ENCODE measurements at places on chromosomes 5 and 9. TPM values are rescaled to one million over a fixed set of nuclear protein-coding genes. Genes with fewer than 3 reads are reported as not detected.

Gene SNAPC3
- total RNA-seq = 12.5 TPM

Gene CARTPT
- not detected for total RNA-seq

Gene PKD2L2
- not detected for total RNA-seq

Gene C5orf46
- total RNA-seq = 104 TPM

Gene PDZD2
- total RNA-seq = 131 TPM

Gene TMEFF1
- 0.32 TPM for total RNA-seq

Gene STC2
- total RNA-seq = 5.9 TPM

Gene SV2C
- total RNA-seq = 0.16 TPM

Gene DIPK1B
- 3.8 TPM for total RNA-seq

Gene CCL27
- total RNA-seq = 209 TPM

Gene SPATA31A3
- total RNA-seq = not detected

Gene SLCO4C1
- total RNA-seq = 1.1 TPM

Gene PAEP
- not detected for total RNA-seq

Gene CORO2A
- total RNA-seq = 25.0 TPM

GRCh38 chr9:137547687-137548543, 2.3 kb downstream of the PNPLA7 start:
- H3K4me1 ChIP-seq = peaks cover 47% of the 10 kb centered on the region
- H3K4me3 ChIP-seq = peak overlapping the region; percentile 95
- H3K27ac ChIP-seq = peak overlapping the region; percentile 92
- no peak for DNase-seq
- H3K36me3 ChIP-seq = peaks cover 5% of the 10 kb centered on the region

DNA sequence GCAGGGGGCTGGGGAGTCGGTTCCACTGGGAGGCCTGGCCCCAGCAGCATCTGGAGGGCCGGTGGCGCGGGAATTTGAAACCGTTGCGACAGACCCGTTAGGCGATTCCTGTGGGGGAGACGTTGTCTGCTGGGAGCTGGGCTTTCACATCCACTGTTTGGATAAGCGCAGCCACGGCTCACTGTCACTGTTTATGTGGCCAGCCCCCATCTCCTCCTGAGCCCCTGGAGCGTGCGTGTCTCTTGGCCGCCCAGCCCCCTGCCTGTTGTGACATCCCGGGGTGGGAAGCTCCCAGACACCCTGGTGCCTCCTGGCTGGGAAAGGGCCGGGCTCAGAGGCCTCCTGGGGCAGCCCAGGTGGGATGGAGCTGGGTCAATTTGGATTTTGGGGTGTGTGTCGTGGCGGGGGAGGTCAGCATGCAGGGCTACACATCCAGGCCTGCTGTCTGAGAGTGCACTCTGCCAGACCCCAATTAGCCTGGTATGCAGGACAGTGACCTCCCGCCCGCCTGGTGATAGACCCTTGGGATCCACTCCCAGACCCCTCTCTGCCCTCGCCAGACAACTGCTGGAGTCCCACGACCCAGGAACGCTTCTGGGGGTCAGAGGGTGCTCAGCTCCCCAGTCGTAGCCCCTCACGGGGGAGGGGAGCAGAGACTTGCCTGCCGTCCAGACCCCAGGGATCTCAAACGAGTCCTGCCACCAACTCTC, 62.0 kb upstream of the RNU6ATAC start:
- H3K27ac ChIP-seq = no peak overlapping the region
- DNase-seq = no peak
- peaks cover 16% of the 10 kb centered on the region for H3K4me1 ChIP-seq
- H3K4me3 ChIP-seq = no peak overlapping the region
- H3K27me3 ChIP-seq = peaks cover 19% of the 10 kb centered on the region

DNA sequence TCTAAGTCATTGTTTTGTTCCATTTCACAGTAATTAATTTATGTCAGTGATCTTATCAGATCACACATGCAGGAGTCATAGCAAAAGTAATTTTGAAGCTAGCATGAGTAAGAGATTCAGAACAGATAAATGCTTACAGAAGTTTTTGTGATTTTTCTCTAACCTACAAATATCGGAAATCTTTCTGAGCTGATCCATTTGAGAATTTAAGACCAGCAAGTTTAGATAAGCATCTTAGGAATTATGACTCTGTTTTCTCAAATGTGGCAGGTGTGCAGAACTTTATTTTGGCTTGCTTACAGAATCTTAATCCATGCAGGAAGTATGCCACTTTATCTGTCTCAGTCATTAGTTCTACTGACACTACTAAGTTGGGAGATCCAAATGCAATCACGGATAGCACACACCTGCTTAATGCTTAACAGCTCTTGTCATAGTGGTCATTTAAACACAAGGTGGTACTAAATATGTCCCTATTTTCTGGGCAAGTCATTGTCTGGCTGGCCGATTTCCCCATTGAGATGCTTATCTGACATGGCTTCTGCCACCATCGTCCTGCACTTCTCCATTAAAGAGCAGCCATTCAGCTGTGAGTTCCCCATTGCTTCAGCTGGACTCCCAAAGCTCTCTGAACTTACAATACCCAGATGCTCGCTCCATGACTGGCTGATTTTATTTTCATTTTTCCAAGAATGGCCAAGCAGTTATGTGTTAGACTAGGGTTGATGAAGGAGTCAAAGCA, 305.4 kb upstream of the NUDT12 start:
- H3K4me3 ChIP-seq = no peak overlapping the region
- H3K36me3 ChIP-seq = no peaks in the 10 kb centered on the region
- H3K27ac ChIP-seq = no peak overlapping the region
- no peaks in the 10 kb centered on the region for H3K27me3 ChIP-seq
- no peak for DNase-seq

- H3K4me3 ChIP-seq = no peak within 1 kb of the TSS
- H3K36me3 ChIP-seq = no peaks in the 10 kb centered on the region
- no peaks in the 10 kb centered on the region for H3K4me1 ChIP-seq
- no peak within 1 kb of the TSS for H3K27ac ChIP-seq
- H3K27me3 ChIP-seq = no peaks in the 10 kb centered on the region
- DNase-seq = no peak
Observed at GRCh38 chr5:97142521-97143254, at the start of gene LIX1. LIX1 (minus strand) TSS chr5:97142611; CDS start chr5:97142576, 35 bp downstream.

DNA sequence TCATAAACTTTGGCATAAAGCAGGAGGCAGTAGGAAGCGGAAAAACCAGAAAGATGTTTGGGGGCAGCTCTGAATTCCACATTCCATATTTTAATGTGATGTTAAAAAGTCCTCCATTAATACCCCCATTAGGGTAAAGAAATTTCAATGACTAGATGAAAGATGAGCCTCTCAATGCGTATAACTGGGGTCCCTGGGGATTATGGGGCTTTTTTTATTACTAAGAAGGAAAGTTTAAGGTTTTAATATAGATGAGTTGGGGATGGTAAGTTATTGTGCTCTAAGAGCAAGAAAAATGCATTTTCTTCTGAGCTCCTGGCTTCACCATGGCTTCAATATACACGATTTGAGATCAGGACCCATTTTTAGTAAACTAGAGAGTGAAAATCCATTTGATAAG, 321.9 kb downstream of the CDK5RAP2 start:
- no peaks in the 10 kb centered on the region for H3K4me1 ChIP-seq
- H3K4me3 ChIP-seq = no peak overlapping the region
- H3K36me3 ChIP-seq = no peaks in the 10 kb centered on the region
- no peaks in the 10 kb centered on the region for H3K27me3 ChIP-seq

DNA sequence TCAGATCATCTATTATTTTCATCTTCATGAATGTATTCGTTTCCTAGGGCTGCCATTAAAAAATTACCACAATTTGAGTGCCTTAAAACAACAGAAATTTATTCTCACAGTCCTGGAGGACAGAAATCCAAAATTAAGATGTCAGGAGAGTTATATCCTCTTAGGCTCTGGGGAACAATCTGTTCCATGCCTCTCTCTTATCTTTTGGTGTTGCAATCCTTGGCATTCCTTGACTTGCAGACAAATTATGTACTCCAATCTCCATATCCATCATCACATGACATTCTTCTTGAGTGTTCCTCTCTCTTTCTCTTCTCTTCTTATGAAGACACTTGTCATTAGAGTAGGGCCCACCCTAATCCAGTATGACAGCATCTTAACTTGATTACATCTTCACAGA, 339.4 kb downstream of the EFNA5 start:
- H3K36me3 ChIP-seq = no peaks in the 10 kb centered on the region
- H3K27me3 ChIP-seq = no peaks in the 10 kb centered on the region
- H3K27ac ChIP-seq = peak overlapping the region; percentile 68
- H3K4me1 ChIP-seq = peaks cover 3% of the 10 kb centered on the region
- H3K4me3 ChIP-seq = no peak overlapping the region

DNA sequence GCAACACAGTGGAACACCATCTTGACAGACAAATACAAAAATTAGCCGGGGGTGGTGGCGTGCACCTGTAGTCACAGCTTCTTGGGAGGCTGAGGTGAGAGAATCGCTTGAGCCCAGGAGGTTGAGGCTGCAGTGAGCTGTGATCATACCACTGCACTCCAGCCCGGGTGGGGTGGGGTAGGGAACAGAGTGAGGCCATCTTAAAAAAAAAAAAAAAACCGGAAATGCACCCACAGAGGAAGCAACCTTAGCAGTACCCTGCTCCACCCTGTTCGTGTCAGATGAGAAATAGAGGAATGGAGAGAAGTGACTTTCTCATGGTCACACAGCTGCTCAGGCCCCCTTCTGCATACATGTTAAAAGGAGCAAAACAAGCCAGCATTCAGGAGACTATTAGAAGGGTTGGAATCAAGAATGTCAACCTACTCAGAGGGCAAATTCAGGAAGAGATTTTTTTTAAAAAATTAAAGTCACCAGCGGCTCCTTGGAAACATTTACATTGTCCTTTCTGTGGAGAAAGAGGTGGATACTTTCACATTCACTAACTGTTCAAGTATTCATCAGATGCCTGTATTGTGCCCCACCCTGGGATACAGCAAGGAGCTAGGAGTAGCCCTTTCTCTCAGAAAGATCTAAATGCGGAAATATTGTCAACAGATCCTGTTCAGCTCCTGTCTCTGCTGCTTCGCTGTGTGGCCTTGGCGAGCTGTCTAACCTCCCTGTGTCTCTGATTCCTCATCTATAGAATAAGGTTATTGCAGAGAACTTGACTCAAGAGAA, 41.0 kb downstream of the CYFIP2 start:
- no peak for DNase-seq
- H3K27me3 ChIP-seq = no peaks in the 10 kb centered on the region
- no peak overlapping the region for H3K4me3 ChIP-seq
- H3K36me3 ChIP-seq = no peaks in the 10 kb centered on the region
- no peak overlapping the region for H3K27ac ChIP-seq

- no peak overlapping the region for H3K4me3 ChIP-seq
- no peaks in the 10 kb centered on the region for H3K4me1 ChIP-seq
- no peak overlapping the region for H3K27ac ChIP-seq
- H3K27me3 ChIP-seq = no peaks in the 10 kb centered on the region
Observed at GRCh38 chr5:56774957-56775356, 40.4 kb upstream of the MAP3K1 start.

GRCh38 chr5:87782916-87783315, 370.2 kb upstream of the CCNH start:
- peaks cover 4% of the 10 kb centered on the region for H3K4me1 ChIP-seq
- H3K27ac ChIP-seq = no peak overlapping the region
- no peaks in the 10 kb centered on the region for H3K36me3 ChIP-seq
- no peak for DNase-seq
- H3K27me3 ChIP-seq = peaks cover 46% of the 10 kb centered on the region

DNA sequence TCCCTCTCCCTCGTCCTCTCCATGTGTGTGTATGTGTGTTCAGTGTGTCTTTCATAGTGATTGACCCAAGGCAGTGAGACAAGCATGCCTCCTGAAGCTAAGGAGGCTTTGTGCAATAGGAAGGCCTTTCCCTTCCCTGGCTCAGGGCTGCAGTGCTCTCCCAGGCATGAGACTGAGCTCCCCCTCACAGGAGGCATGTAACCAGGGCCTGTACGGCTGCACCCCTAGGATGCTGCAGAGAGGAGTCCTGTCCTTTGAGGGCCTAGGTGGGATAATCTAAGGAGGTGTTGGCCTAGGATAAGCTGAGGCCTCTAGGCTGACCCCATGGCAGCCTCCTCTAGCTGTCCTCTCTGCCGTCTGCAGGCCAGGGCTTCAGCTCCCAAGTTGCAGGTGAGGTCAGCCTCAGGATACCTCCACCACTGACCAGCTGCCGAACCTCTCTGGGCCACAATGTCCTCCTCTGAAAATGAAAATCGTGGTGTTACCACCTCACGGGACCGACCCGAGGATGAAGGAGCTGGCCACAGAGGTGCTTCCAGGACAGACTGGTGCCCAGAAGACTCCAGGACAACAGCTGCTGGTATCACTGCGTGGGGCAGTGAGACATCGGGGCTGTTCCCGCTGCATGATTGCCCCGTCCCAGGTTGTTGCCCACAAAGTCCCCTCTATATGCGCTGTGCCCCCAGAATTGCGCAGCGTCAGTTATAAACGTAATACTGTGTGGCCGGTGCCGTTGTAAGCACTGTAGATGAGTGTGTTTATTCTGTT, 129.6 kb downstream of the BARX1 start:
- DNase-seq = peak; percentile 24
- no peaks in the 10 kb centered on the region for H3K36me3 ChIP-seq
- H3K4me1 ChIP-seq = peaks cover 9% of the 10 kb centered on the region
- no peak overlapping the region for H3K27ac ChIP-seq

- H3K27me3 ChIP-seq = peaks cover 14% of the 10 kb centered on the region
- H3K36me3 ChIP-seq = no peaks in the 10 kb centered on the region
- H3K4me1 ChIP-seq = no peaks in the 10 kb centered on the region
- H3K4me3 ChIP-seq = no peak overlapping the region
Observed at GRCh38 chr5:180133060-180133459, 61.5 kb upstream of the RNF130 start.

GRCh38 chr5:67515762-67516161, 319.2 kb upstream of the CD180 start:
- no peak overlapping the region for H3K27ac ChIP-seq
- DNase-seq = no peak
- H3K4me3 ChIP-seq = no peak overlapping the region
- no peaks in the 10 kb centered on the region for H3K27me3 ChIP-seq
- H3K4me1 ChIP-seq = peaks cover under 1% of the 10 kb centered on the region

DNA sequence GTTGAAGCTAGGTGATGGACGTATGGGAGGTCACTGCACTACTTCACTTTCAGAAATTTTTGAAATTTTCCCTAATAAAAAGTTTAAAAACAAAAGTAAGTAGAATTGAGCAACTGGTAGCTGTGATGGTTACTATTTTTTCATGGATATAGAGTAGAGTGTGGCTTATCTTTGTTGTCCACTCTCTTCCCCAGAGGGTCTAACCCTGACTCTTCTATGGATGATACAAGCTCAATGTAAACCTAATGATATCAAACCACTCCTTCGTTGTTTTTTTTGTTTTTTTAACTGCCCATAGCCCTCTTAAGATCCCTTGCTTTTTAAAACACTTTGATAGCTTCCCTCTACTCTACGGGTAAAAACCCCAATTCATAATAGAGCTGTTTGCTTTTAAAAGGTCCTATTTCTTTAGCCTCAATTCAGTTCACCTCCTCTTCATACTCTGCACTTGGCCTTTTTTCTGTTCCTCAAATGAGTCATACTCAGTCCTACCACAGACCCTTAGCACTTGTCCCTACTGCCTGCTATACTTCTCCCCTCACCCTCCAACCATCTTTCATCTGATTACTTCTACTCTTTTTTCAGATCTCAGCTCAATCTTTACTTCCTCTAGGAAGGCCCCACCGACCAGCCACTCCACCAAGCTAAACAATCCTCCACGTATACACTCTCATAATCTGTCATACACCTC, 2.6 kb downstream of the HDAC3 start:
- DNase-seq = no peak
- H3K36me3 ChIP-seq = peaks cover 23% of the 10 kb centered on the region
- peaks cover 45% of the 10 kb centered on the region for H3K4me1 ChIP-seq
- no peak overlapping the region for H3K4me3 ChIP-seq
- no peak overlapping the region for H3K27ac ChIP-seq

Data from suprapubic skin (tissue), 4 donors.